ENCODE measurements at places on chromosomes 5 and 9.

GRCh38 chr9:124263213-124263612 is 5.5 kb downstream of the NEK6 start:
- DNase-seq, result no peak

DNA sequence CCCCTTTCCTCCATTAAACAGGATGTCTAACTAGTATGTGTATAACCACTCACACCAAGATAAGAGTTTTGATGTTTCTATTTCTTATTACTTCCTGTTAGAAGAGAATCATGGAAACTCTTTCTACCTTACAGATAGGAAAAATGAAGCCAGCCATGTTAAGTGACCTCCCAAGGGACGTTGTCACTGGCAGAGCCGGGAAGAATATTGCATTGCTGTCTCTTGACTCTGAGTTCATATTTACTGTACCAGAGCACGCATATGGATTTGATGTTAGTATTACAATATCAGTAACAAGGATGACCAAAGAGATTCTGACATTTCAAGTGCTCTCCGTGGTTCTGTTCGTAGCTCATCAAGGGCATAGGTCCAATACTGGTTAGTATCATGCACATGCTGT is 12.5 kb upstream of the C5orf63 start:
- no peak for DNase-seq

DNA sequence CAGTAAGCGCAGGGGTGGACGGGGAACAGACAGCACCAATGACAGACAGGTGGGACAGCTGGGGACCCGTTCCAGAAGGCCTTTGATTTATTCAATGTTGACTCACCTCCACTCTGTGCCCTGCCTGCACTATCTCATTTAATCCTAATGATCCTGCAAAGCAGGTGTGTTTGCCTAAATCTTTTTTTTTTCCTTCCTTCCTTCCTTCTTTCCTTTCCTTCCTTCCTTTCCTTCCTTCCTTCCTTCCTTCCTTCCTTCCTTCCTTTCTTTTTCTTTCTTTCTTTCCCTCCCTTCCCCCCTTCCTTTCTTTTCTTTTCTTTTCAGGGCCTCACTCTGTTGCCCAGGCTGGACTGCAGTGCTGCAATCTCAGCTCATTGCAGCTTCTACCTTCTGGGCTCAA is 17.1 kb upstream of the CORO2A start:
- no peak for DNase-seq

GRCh38 chr9:91500509-91501014 is 76.9 kb upstream of the NFIL3 start:
- no peak for DNase-seq

DNA sequence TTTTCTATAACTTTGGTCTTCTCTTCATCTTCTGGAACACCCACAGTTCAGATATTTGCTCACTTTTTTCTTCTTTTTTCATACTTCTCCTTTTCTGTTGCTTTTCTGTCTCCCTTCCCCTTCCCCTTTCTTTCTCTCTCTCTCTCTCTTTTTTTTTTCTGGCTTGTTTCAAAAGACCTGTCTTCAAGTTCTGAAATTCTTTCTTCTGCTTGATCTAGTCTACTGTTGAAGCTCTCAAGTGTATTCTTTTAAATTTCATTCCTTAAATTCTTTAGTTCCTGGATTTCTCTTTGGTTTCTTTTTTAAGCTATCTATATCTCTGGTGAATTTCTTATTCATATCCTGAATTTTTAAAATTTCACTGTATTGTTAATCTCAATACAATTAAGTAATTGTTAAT is 11.2 kb downstream of the ALG2 start:
- no peak for DNase-seq

DNA sequence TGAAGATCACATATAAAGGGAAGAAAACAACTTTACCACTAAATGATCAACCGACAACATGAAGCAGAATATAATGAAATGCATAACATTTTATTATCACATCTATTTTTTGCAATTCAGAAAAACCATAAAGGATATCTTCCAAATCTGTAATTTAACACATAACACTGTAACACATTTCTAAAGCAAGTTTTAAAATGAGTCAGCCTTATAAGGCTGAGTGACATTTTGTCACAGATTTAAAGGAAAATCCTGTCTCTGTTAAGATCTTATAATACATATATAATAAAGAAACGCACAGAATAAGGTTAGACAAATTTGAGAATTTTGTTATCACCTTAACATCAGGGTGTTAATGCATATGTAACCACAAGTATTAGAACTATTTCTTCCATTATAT is 198.4 kb upstream of the RASA1 start:
- DNase-seq, result no peak

DNA sequence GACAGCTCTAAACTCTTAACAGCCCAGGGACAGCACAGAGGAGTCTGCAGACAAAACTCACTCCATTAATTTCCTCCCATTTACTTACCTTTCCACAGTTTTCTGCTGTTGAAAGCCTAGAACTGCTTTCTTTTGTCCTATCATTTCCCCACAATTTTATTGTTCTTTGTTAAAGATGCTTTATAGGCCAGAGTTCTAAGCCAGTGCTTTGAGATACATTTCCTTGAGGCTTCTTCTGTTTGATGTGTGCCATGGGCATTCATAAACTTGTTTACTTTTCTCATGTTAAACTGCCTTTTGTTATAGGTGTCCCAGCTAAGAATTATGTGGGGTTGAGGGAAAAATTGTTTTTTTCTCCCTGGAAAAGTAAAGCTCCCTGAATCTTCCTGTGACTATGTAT is 25.9 kb upstream of the SUB1 start:
- no peak for DNase-seq

- no peak for DNase-seq
Measured at GRCh38 chr5:449151-449550, 6.2 kb downstream of the EXOC3 start.

DNA sequence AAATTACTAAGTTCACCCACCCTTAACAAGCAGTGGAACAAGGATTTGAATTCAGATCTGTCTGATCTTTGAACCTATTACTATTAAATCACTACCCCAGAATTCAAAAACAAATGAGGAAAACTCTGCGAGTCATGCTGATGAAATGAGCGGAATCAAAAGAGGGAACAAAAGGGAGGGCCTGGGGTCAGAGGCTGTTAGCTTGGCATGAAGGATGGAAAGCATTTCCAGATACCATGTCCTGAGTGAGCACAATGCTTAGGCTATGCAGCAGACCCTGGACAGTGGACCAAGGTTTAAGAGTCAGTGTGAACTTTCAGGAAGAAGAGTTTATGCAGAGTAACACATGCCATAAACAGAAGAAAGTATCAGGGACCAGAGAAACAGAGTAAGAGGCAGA is 30.5 kb downstream of the GRIA1 start:
- no peak for DNase-seq

DNA sequence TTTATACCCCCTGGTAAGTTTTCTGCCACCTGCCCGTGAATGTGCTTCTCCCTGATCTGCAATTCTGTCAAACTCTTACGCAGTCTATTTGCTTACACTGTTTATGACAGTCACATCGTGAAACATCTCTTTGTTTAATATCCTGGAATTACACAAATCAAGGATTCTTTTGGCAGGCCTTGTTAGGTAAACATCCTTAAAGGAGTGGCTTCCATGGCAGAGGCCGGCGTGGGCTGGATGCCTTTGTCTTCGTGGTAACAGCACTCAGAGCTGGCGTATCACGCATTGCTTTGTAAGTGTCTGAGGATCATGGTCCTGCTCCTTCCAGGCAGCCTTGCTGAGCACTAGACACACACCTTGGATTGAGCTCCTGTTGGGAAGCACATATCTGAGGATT is 145.7 kb downstream of the IRX1 start:
- no peak for DNase-seq

GRCh38 chr5:149657324-149657723 is 72.8 kb upstream of the PPARGC1B start:
- DNase-seq, result no peak

DNA sequence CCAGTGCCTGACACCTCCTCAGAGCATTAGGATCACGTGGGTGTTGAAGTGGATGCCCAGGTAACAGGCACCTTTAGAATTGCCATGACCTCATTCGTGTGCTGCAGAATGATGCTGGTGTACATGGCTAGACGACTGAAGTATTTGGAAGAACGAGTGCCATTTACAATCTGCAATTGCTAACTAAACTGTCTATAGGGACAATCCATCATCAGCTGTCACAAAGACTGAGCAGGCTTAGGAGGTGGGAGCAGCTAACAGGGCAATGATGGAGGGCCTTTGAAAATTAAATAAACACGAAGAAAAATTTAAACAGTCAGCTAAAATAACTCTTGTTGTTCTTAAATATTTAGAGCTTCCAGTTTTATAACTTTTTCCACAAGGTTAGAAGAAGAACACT is 375.8 kb downstream of the GADD45G start:
- DNase-seq, result no peak

DNA sequence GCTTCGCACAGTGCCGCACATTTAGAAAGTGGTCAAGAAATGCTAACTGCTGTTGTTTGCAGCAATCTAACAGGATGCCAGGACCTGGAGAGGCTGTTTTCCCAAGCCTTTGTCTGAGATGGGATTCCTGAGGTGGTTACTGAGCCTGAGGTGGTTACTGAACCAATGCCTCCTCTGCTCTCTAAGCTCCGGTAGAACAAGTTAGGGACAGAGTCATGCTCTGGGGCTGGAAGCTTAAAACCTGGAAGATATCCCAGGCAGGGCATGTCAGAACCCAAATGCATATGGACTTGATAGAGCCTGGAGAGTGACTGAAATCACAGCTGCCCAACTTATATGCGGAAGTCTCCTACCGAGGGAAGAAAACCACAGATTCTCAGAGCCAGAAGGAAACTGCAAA is 46.5 kb upstream of the FAT2 start:
- DNase-seq, result no peak

- DNase-seq, result no peak
Measured at GRCh38 chr5:65938256-65938655, 11.9 kb downstream of the ERBIN start.

DNA sequence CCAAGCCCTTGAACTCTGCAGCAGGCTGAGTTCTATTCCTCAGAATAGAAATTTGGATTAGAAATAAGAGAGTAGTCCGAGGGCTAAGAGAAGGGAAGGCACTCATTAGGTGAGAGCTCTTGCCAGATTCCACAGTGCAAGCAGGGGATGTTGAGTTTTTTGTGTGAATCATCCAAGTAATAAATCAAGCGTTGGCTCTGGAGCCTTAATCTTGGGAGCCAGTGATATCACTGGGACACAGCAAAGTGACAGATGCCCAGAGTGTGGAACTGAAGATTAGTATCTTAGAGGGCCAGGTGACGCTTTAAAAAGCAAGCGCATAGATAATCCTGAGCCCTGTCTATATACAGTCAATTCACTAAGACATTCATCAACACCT is 60.3 kb downstream of the FOXD1 start:
- DNase-seq, result no peak

- DNase-seq, result no peak
Measured at GRCh38 chr9:71243951-71244350, 122.5 kb upstream of the TRPM3 start.

- DNase-seq, result no peak
Measured at GRCh38 chr9:136044207-136044970, 50.7 kb downstream of the NACC2 start.

DNA sequence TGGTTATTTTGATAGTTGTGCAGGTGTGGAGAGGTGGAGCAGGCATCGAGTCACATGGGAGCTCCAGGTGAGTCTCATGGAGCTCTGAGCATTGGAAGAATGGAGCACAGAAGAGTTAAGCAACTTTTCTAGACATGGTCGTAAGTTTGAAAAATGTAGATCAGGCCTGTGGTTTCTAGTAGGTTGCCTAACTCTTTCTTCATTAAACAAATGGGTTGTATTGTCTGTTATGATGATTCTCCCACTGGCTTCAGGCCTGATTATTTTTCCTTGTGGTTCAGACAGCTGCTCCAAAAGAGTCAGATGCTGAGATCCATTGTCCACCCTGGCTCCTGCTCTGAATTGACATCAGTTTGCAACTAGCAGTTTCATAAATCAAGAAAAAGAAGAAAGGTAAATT is 80.3 kb upstream of the RPS23 start:
- DNase-seq, result no peak

DNA sequence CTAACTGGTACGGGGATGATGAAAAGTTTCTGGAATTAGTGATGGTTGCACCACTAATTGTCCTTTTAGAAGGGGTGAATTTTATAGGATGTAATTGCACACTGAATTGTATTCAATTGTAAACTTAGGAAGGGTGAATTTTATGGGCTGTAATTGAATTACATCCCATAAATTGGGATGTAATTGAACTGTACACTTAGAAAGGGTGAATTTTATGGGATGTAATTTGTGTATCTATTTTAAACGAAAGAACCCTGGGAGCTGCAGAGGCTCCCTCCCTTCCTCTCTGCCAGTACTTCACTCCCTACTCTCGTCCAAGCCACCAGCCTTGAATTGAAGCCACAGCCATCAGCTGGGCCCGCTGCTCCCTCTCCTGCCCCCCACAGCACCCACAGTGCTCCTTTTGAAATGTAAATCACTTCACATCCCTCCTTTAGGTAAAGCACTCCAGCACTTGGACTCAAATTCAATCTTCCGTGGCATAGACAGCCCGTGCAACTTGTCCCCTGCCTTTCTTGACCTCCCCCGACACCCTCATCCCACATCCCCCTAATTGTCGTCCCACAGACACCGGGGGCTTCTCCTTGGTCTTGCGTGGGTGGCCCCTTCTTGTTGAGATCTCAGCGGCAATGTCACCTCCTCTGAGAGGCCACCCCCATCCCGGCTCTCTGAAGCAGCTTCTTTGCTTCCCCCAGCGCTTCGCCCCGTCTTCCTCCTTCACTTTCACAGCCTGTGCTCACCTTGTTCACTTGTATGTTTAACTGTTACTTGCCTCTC is 84.2 kb upstream of the HRH2 start:
- DNase-seq, result no peak

- DNase-seq, result no peak
Measured at GRCh38 chr5:79416499-79416898, 97.4 kb downstream of the HOMER1 start.

DNA sequence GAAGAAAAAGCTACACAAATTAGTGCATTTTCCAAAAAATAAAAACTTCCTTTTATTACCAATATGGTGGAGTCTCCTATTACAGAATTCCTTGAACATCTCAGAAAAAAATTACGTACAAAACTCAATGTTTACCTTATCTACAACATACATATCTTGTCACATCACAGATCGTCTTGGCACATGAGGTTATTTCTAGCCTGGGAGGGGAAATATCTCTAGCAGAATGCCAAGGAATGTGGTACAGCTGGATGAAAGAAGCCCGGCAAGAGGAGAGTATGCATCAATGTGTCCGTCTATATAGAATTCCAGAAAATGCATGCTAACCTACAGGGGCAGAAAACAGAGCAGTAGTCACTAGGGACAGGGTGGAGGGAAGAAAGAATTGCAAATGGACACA is 443.8 kb downstream of the ZSWIM6 start:
- no peak for DNase-seq

Measured in activated T-cell treated with anti-CD3 and anti-CD28 coated beads for 4 hours (primary cell).